ENCODE measurements at places on chromosomes 7 and 10.

- DNase-seq, result no peak
Measured at GRCh38 chr7:80589631-80590030, 48.8 kb upstream of the CD36 start.

DNA sequence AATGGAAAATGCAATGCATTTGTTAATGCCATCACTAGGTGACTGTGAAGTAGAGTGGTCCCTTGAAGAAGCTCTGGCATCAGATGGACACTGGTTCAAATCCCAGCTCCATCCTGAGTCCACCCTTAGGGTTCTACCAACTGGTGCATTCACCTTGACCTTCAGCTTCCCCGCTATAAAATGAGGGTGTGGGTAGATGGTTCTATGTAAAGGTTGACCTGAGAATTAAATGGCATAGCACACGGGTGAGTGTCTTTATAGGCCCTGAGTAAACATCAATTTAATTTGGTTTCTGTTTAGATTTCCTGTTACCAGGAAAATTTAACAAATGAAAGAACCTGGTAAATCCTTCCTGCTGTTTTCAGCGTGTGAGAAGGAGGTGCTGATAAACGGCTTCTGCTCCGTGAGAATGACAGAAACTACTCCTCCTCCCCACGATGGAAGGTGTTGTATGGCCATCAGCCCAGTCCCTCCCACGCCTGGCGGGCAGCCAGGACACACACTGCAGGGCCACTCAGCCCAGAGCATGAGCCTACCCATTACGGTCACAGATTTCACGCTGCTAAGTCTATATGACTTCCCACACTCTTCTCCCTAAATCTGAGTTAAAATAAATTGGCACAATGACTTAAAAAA, 210.1 kb downstream of the TNS3 start:
- peak; percentile 75 for DNase-seq

DNA sequence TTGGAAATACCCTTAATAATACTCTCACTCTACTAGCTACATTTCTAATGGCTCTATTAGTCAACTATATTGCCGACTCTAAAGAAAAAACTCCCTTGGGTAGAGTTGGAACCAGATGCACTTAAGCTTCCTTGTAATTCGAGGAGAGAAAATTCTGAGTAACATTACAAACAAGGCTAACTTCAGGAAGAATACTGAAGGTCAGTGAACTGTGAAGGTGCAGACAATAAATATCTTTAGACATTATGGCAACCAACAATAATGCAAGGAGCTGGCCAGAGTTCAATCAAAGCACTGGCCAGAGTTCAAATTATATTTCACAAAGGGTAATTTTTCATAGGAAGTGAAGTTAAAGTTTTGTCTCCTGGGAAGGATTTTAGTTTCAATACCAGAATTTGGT, 40.7 kb upstream of the MRLN start:
- DNase-seq, result peak; percentile 39

DNA sequence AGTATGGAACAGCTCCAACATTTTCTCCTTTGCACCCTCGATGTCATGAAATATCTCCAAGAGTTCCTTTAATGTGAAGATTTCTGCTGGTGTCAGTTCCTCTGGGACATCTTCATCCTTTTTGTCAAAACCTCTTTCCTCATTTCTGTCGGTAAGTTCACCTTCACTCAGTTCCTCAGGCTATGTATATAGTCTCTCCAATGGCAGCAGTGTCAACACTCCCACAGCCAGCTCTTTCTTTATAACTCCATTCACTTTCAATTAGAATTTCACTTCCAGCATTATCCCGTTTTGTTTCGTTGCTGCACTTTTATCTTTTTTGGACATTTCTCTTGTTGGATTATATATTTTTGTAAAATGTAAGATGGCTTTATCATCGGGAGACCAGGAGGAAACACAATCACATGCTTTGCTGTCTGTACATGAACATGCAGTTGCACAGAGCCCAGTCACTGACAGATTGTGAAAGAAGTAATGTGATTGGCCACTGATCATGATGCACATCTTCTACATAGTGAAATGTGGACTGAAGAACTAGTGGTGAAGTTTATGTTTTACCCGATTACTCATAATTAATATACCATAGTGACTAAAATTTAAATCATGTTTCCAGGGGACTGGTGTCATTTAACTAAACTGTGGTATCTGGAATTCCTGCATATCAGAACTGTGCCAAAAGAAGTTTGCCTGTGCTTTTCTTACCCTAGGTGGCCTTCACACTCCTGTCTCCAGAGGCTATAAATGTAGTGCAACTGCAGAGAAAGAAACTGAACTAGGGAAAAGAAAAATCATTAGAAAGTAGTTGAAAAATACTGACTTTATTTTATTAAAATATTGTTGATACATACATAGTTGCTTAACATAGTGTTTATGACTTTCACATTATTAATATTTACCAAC, 289.6 kb downstream of the PPP1R3A start:
- peak; percentile 1 for DNase-seq

DNA sequence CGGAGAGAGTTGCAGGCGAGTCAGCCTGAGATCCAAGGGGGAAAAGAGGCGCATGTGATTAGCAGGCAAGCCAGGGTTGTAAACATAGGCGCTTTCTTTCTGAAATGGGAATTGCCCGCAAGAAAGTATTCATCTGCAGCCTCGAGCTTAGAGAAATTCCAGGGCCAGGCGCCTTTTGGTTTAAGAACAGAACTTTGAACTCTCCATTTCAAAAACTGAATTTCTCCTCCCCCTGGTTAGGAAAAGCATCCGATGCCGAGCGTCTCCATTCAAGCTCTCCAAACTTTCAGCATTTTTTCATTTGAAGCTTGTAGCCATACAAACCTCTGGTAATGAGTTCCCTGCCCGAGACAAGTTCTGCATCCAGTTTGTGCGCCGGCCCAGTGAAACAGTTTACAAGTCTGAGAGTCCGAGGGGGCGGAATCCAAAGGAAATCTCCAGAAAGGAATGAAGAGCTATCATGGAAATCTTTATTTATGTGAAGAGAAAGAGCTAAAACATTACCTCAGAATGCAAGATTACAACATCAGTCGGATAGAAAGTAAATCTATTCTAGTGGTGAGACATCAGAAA, 69.9 kb downstream of the FAM204A start:
- peak; percentile 4 for DNase-seq

- peak; percentile 15 for DNase-seq
Measured at GRCh38 chr7:25311346-25311745, 83.1 kb upstream of the NPVF start.

GRCh38 chr7:7554021-7554432, 12.7 kb upstream of the MIOS start:
- DNase-seq, result peak; percentile 66

All from fibroblast of lung (primary cell).